Stimulated activated CD4-positive, alpha-beta T cell treated with anti-CD3 and anti-CD28 coated beads, Interleukin-4, amount 100 ng/mL, for 1 hour (primary cell): ENCODE measurements at places on chromosomes 1 and 21.

DNA sequence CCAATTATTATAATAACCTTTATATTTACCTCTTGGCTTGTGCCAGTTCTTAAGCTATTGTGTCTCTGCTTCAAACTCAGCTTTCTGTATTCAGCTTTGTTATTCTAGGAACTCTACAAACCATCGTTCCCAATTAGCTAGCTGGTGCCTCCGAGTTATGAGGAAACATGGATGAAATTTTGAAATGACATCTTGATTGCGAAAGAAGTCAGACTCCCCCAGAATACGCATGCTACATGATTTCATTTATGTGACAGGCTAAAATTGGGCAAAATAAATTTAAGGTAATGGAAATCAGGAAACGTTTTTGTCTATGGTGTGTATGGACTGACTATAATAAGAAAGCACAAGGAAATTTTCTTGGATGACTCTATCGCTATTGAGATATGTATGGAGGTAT lies 256.8 kb upstream of the NCAM2 start:
- no peak for DNase-seq

GRCh38 chr1:161398900-161399256 lies 31.2 kb upstream of the CFAP126 start:
- DNase-seq = no peak

- no peak for DNase-seq
These were observed 16.4 kb upstream of the YTHDF2 start for GRCh38 chr1:28720376-28720775.

- DNase-seq = no peak
These were observed 396.6 kb downstream of the BRINP2 start for GRCh38 chr1:177567393-177567792.

- DNase-seq = no peak
These were observed 73.9 kb downstream of the KLHDC7A start for GRCh38 chr1:18554597-18554996.

DNA sequence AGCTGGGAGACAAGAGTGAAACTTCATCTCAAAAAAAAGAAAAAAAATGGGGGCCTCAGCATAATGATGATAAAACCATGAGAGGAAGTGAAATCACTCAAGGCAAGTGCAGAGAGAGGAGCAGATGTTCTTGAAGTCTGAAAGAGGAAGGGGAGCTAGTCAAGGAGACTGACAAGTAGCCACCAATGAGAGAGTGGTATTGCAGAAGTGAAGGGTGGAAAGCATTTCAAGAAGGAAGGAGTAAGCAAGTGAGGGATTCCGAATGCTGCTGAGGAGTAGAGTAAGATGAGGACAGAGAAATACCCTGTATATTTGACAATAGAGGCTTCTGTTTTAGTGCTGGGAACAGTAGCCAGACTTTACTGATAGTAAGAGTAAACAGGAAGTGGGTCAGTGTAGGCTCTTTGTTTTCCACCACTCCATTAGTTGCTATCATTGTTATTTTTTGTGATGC lies 2.9 kb downstream of the TATDN3 start:
- DNase-seq = no peak

DNA sequence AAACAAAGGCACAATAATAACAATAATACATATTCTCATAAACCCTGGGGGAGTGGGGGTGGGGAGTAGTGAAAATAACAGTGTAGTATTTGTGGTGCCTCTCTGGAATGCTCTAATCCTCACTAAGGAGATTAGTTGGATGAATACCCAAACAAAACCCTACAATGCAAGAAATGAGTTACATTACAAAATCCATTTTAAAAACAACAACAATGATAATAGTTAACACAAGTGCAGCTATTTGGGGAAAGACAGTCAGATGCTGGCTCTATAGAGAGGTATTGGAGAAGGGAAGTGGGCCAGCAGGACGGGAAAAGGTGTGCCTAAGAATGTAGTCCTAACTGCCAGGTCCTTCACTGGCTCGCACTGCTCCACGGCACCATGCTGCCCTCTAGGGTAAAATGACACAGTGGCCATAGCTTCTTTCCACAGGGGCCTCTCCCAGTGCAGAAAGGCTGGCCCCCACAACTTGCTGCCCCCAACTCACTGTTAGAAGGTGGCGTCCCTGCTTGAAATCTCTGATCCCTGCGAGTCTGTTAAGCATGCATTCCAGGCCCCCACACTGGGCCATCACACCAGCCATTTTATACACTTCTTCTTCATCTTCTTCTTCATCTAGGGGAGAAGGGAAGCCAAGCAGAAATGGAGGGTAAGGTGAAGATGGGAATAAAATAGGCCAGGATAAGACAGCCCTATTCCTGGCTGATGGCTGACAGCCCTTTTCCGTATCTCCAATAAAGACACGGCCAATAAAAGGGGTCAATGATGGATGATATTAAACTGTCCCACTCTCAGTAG lies 113.8 kb downstream of the UBR4 start:
- no peak for DNase-seq

DNA sequence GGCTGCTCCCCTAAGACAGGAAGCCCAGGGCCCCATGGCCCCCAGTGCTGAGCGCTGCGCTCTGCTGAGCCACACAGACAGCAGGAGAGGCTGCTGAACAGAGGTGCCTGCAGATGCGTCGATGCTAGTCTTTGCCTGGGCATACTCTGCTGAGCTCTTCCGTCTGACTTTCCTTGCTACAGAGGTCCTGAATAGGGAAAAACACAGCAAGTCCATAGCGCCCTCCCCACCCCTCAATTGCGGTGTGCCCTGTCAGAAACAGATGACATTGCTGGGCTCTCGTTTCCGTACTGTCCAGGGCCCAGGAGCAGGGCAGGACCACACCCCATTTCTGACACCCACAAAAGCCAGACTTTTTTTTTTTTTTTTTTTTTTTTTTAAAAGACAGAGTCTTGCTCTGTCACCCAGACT lies 252.5 kb downstream of the SDCCAG8 start:
- no peak for DNase-seq

- no peak for DNase-seq
These were observed 47.3 kb upstream of the COA6 start for GRCh38 chr1:234325878-234326496.

DNA sequence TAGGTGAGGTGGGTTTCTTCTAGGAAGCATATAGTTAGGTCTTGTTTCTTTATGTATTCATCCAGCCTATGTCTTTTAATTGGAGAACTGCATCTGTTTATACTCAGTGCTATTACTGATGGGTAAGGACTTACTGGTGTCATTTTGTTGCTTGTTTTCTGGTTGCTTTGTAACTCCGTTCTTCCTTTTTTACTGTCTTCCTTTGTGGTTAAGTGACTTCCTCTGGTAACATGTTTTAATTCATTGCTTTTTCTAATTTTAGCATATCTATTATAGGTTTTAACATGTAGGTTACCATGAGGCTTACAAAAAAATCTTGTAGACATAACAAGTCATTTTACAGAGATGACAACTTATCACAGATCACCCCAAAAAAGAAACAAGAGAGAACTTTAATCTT lies 160.8 kb downstream of the VAV3 start:
- no peak for DNase-seq

DNA sequence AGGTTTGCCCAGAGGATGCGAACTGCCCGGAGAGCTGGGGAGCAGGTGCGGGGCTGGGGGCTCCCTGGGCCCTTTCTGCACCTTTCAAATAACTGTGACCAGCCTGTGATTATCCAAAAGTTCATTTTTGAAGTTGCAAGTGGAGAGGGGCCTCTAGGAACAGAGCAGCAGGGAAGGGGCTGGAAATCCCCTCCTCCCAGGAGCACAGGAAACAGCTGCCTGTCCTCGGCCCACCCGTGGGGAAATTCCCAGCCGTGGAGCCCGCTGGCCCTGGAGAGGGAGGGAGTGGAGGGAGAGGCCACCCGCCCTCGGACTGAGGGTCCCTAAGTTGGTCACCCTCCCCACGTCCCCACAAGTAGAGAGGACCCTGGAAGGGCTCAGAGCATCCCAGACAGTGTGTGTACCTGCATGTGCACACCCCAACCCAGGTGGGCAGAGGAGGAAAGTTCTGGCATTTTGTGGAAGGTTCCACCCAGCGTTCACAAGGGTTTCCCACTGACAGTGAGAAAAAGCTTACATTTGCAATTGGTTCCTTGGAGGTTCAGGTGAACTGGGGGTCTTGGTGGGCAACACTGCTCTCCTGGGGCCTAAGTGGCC lies 1.2 kb upstream of the TNFRSF4 start:
- peak; percentile 34 for DNase-seq

GRCh38 chr1:45206808-45207623 lies 611 bp upstream of the ZSWIM5 start:
- DNase-seq = no peak

DNA sequence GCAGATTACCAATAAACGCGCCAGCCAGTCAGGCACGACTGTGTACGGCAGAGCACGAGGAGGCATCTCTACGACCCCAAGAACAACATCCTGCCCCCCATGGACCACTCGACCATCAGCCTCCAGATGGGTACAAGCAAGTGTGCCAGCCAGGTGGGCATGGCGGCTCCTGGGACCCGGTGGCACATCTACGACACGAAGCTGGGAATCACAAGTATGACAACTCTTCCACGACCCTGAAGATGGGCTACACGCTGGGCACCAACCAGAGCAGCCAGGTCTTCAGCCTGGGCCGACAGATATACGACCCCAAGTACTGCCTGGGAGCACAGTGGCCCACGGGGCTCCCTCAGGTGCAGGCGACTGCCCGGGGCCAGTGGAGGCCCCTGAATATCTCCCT lies 217.6 kb downstream of the POTED start:
- DNase-seq = no peak

DNA sequence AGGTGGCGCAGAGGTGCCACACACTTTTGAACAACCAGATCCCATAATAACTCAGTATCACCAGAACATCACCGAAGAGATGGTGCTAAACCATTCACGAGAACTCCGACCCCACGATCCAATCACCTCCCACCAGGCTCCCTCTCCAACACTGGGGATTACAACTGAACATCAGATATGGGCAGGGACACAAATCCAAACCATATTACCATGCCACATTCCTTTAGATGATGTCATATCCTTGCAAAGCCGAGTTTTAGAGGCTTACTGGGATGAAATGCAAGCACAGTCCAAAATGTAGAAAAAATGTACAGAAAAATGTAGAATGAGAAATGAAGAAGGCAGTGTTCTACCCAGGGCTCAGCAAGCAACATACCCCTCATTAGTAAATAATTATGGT lies 64.7 kb downstream of the SGIP1 start:
- DNase-seq = no peak

- DNase-seq = no peak
These were observed 94.6 kb downstream of the SETD4 start for GRCh38 chr21:35965699-35966098.

DNA sequence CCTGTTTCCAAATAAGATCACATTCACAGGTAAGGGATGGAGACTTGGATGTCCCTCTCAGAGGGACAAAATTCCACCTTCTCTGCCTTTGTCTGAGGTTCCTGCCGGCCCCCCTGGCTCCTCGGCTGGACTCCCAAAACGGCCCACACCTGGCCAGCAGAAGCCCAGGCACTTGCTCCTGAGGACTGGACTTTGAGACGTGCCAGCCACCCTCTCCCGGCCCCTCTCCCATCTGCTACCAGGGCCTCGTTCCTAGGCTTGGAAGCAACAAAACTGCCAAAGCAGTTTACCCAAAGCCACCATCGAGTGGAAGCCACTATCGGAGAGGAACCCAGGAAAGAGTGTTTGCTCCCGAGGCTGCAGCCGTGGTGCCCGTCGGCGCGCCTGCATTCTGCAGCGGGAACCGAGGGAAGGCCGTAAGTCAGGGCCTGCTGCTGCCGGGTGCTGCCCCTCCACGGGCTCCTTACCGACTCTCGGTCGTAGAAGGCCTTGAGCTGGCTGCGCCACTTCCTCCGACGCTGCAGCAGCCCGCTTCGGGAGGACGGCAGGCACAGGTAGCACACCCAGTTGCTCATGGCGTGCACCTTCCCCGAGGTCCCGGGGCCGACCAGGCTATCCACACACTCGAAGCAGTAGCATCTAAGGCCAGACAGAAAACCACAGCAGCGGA lies 3.5 kb downstream of the DNMT3L start:
- no peak for DNase-seq

DNA sequence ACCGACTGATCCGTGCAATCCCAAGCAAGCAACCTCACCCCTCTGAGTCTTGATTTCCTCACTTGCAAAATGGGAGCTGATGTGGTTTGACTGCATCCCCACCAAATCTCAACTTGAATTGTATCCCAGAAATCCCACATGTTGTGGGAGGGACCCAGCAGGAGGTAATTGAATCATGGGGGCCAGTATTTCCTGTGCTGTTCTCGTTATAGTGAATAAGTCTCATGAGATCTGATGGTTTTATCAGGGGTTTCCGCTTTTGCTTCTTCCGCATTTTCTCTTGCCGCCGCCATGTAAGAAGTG lies 58.4 kb downstream of the FHAD1 start:
- no peak for DNase-seq

DNA sequence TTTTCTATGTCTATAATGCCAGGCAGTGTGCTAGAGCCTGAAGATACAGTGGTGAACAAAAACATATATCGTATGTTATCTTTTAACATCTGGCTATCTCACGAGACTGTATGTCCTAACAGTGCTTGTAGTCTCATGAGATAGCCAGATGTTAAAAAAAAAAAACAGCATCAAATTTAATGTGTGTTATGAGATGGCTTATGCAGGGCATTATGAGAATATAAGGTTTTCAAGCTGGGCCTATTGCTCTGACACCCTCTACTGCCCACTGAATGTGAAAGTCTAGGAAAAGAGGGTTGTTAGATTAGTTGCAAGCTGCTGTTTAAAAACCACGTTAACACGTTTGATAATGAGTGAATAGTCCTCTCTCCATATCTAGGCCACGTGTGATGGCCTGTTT lies 109.8 kb downstream of the CACHD1 start:
- no peak for DNase-seq

- DNase-seq = no peak
These were observed 11.1 kb downstream of the CERS2 start for GRCh38 chr1:150963321-150964163.

- DNase-seq = no peak
These were observed 249.3 kb downstream of the SIPA1L2 start for GRCh38 chr1:232380596-232380995.

DNA sequence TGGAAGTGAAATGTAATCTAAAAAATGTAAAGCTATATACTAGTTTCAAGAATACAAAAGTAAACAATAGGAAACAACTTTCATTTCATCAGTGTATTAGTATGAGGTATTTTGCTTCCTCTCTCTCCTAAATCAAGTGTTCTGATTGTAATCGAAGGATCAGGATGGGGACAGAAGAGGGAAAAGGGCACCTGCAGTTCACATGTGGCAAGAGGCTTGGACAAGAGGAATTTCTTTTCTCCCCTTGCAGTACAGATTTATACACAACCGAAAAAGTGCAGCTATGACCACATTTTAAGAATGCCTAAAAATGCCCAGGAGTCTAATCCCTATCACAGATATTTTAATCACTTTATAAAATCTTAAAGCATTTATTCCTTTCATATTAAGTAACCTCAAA lies 63.7 kb downstream of the NRIP1 start:
- no peak for DNase-seq

GRCh38 chr1:160658162-160658813 lies 11.4 kb upstream of the SLAMF1 start:
- no peak for DNase-seq

DNA sequence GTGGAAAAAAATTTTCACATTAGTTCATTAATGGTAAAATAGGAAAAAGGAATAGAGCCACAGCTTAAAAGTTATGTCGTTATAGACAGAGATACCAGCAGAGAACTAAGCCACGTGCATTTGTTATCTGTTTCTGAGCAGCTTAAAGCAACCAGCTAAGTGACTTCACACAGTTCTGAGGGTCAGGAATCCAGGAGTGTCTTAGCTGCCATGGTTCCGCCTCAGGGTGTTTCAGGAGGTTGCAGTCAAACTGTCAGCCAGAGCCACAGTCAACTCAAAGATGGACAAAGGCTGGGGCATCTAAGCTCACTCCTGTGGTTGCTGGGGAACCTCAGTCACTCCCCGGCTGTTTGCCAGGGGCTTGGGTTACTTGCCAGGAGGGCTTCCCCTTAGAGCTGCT lies 515.8 kb downstream of the SMYD3 start:
- DNase-seq = no peak

GRCh38 chr1:153192697-153193096 lies 10.5 kb upstream of the LELP1 start:
- no peak for DNase-seq
